ENCODE measurements at places on chromosomes 16 and 17.

DNA sequence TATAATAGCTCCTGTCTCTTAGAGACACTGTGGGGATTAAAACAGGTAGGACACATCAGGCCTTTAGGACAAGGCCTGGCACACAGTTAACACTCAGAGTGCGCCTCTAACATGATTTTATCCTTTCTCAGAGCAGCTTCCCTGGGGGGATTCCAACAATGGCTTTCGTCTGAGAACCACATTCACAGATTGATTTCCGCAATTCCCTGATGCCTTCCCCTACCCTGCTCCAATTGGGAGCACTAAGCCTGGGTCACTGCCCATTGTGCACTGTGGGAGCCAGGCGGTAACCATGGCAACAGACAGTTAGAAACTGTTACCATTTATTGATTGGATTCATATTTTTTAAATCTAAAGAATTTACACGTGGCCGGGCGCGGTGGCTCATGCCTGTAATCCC, 5.9 kb upstream of the ALKBH5 start:
- no peak for DNase-seq

GRCh38 chr16:75996491-75996890, 270.2 kb upstream of the CPHXL start:
- DNase-seq, result no peak

DNA sequence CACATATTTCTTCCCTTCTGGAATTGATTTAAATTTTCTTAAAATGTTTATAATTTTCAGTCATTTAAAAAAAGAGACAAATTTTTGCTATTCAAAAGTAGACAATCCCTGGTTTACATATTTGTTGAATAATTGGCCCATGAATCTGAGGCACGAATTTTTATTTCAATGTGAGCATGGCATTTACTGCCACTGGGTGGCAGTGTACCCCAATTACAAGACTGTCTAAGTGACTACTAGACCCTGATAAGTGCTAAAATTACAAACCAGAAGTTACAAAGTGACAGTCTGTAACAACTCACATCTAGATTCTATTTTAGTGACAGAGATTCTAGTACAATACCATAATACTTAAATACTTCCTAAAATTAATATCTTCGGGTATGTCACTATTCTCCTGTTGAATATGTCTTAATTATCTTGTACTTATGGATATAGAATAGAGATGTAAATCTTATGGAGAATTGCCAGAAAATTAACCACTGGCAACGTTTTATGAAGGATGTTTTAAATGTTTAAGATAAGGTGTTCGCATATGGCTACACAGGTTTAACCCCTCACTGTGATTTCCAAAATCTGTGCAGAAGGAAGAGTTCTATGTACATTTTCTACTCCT, 235.8 kb downstream of the MAP2K4 start:
- peak; percentile 53 for DNase-seq

GRCh38 chr17:73768691-73769090, 124.4 kb upstream of the SDK2 start:
- DNase-seq, result no peak

- DNase-seq, result no peak
These were observed 33.7 kb downstream of the GDE1 start for GRCh38 chr16:19488213-19488640.

Measured in lung (tissue), 17 donors.